CD4-positive, alpha-beta memory T cell (primary cell): ENCODE measurements at places on chromosomes 12 and 14.

DNA sequence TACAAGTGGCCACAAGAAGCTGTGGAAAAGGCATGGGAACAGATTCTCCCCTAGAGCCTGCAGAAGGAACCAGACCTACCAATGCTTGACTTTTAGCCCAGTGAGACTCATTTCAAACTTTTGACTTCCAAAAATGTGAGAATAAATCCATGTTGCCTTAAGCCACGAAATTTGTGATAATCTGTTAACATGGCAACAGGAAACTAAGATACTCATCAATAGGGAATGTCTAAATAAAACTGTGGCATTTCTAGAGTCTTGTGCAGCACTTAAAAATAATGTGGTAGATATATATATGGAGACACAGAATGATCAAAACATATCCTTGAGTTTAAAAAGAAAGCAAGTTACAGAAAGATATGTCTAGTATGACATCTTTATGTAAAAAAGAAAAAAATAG is 12.0 kb downstream of the HECTD4 start:
- no peak for DNase-seq

GRCh38 chr12:109881752-109882151 is 1.4 kb upstream of the GLTP start:
- DNase-seq = no peak

DNA sequence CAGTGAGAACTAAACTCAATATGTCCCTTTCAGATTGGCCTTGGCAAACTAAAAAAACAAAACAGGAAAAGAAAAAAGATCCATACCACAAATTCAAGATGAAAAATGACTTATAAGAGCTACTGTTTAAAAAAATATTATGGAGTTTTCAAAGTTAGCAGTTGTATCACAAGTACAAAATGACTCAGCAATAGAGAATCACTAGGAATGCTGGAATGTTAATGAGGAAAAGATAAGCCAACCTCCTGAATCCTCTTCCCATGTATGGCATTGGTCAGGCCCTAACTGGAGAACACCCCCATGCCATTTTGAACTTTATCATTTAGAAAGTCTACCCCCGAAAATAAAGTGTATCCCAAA is 62.2 kb downstream of the PPP1R36 start:
- DNase-seq = no peak

DNA sequence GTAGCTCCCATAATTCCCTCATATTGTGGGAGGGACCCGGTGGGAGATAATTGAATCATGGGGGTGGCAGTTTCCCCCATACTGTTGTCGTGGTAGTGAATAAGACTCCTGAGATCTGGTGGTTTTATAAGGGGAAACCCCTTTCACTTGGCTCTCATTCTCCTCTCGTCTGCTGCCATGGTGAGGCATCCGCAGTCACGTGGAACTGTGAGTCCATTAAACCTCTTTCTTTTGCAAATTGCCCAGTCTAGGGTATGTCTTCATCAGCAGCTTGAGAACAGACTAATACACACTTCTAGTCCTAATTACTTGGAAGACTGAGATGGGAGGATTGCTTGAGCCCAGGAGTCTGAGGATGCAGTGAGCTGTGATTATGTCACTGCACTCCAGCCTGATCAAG is 64.4 kb downstream of the TMX1 start:
- no peak for DNase-seq

GRCh38 chr14:35034440-35034833 is 11.6 kb upstream of the FAM177A1 start:
- no peak for DNase-seq

DNA sequence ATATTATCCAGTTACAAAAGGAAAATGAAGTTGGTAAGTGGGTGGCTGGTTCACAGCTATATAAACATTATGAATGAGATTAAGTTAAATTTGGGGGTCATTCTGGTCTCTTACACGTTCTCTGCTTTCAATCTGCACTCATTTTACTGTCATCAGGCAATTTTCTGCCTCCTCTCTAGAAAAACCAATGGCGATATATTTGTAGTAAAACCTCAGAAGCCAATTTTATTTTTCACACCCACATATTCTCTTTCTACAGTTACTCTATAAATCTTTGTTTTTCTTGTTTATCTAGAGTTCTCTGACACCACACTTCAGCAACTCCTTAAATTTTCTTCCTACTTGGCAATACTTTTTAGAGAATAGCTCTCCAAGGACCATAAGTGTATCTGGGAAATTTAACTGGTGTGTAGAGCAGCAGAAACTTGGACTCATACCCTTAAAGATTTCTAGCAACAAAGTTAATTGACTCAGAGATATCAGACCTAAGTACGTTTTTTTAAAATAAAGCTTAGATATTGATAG is 926.9 kb downstream of the TMTC2 start:
- no peak for DNase-seq

GRCh38 chr14:104545942-104546501 is 33.5 kb upstream of the C14orf180 start:
- DNase-seq = no peak

DNA sequence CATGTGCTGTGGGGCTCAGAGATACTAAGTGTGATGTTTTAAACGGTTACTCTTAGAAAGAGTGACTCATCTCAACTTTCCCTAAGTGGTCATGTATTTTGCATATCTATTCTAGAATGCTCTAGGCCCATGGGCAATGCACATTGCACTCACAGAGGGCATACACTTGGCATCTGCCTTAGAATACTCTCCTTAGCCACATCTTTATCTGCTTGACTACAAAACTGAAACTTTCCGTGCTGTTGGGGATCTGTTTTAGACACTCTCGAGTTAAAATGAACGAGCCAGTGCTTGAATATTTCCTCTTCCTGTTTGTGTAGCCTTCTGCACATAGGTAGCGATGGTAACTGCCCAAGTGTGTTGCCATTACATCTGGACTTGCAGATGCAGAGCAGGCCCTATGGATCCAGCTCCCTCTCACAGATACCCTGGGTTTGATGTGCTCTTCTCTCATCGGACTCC is 180.5 kb downstream of the CAND1 start:
- DNase-seq = no peak

- DNase-seq = no peak
These were observed 90.6 kb upstream of the RTL1 start for GRCh38 chr14:100994082-100994481.

- DNase-seq = peak; percentile 36
These were observed 135.2 kb downstream of the DACT1 start for GRCh38 chr14:58772794-58773620.

DNA sequence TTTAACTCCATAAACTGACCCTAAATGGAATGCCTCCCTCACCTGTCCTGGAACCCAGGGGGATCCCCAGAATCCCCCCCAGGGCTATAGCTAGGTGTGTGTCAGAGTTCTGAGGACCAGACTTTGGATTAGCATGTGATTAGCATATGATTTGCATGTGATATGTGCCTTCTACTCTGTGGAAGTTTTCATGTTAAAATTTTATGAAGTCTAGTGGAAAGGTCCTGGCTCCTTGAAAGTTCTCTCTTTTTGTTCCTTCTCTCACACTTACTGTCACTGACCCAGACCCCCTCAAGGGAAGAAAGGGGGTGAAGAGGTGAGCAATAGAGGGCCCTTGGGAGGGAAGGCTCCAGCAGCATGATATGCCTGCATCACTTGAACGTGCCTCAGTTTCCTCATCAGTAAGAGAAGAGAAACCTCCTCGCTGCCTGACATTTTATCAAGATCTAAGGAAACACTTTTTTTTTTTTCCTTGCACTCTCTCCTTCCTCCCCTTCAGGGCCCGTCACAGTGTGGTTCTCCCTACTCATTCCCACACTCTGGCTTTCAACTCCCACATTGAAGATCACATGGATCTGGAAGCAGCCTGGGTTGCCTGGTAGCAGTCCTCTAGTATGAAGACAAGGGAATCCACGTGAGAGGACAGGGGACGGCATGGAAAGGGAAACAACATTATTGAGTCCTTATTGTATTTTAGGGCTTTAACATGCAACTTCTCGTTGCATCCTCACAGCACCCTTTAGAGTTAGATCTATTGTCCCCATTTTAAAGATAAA is 3.3 kb upstream of the C1QL4 start:
- no peak for DNase-seq

DNA sequence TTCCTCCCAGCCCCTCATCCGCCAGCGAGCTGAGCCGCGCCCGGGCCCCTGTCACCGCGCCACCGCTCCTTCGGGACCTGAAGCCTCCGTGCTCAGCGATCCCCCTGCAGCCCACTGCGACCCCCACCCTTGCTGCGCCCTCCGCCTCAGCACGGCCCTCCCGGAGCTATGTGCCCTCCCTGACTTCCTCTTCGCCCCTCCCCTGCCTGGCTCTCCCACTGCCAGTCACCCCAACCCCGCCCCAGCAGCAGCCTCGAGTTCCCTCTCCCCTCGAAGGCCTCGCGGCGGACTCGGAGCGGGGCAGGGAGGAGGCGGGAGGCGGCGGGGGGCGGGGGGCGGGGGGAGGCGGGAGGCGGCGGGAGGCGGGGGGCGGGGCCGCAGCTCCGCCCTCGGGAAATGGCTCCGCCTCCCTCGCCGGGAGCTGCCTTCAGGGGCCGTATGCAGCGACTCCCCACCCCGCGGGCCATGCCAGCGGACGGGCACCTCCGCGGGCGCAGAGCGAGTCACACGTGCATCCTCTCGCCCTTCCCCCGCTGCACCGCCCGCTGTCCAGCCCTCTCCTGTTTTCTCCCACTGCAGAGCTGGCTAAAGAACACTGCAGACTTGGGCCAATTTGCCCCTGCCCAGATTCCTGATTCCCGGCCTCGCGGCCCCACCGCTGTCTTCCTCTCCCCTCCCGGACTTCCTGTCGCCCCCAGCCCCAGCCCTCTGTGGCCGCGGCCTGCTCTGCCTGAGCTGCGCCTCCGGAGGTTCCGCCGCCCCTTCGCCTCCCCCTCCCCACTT is 29.1 kb upstream of the ADIPOR2 start:
- DNase-seq = peak; percentile 92

GRCh38 chr14:23326491-23327332 is 5.5 kb downstream of the PABPN1 start:
- no peak for DNase-seq

DNA sequence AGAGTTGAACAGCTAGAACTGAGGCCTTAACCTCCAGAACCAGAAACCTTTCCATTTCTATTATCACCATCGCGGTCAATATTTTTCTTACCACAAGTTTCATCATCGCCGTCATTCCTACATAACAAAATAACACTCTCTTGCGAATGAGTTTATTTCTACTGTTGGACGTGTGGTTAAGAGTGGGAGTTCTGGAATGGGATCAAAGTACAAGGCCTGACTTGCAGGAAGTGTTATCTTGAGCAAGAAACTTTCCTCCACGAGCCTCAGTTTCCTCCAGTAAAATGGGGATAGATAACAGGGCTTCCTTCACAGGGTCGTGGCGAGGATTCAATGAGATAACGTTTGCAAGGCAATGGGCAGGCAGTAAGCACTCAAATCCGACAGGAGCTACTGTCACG is 652 bp downstream of the SART3 start:
- no peak for DNase-seq
